Stimulated activated CD8-positive, alpha-beta memory T cell treated with anti-CD3 and anti-CD28 coated beads, Interleukin-7, amount 100 ng/mL, for 4 hours (primary cell): ENCODE measurements at places on chromosomes 11 and 22.
A peak's percentile ranks its signal among the peaks of the same experiment; 100 is the strongest.

DNA sequence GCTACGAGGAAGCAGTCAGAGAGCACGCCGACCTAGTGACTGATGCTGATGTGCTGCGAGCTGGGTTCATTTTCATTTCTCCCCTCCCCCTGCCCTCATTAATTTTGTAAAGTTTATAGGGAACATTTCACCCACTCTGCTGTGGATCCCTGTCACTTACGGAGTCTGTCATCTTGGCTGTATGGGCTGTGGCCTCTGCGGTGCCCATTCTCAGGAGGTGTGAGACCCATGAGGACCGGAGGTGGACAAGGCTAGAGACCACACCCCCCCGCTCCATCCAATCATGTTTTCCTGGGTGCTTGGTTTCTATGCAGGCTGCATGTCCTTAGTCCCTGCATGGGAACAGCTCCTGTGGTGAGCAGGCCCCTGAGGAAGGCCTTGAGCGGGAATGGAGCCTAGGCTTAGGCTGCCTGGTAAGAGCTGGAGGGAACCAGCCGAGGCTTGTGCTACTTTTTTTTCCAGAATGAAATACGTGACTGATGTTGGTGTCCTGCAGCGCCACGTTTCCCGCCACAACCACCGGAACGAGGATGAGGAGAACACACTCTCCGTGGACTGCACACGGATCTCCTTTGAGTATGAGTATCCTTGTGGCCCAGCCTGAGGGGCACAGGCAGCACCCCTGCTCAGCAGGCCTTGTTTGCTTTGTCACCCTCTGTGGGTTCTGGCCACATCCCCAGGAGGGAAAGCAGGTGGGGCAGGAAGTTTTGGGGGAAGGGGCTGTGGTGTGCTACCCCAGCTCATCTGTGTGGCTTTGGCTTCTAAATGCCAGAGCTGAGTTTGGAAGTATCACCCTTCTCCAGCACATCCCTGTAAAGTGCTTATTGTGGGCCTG lies 19.1 kb downstream of the CLDN5 start:
- no peak for DNase-seq

- DNase-seq, result no peak
Measured at GRCh38 chr11:95429376-95429907, 198.4 kb upstream of the SESN3 start.

GRCh38 chr11:59807047-59807610 lies 3.4 kb downstream of the MRPL16 start:
- no peak for DNase-seq

DNA sequence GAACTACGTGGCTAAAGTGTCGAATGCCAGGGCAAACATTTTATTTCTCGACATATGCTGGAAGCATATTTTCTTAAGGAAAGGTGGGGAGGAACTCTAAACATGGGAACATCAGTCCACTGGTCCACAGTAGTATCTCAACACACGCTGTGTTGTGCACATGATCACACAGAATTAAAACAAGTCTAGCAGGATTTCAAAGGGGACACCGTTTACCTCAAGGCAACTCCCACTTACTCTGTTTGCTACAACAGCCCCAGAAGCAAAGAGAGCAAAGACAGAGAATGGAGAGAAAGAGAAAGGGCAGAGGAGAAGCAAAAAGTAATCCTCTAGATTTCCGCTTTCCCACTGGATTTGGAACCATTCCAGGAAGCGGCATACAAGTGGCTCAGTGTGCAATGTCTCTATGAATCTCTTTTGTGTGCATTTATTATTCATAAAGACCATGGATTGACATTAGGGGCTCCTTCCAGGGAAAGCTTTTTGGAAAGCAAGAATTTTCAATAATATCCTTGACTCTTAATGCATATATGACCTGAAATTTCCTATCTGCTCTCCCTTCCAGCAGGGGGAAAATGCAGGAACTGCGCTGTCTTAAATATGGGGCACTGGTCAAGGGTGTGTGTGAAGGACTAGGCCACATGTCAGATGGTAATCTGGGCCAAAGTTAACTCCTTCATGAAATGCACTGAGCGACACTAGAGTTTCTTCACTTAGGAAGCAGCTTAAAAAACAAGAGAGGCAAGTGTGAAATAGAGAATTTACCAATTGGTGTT lies 34.8 kb upstream of the CCDC34 start:
- no peak for DNase-seq

- DNase-seq, result no peak
Measured at GRCh38 chr11:96237766-96238266, 105.2 kb downstream of the MAML2 start.

DNA sequence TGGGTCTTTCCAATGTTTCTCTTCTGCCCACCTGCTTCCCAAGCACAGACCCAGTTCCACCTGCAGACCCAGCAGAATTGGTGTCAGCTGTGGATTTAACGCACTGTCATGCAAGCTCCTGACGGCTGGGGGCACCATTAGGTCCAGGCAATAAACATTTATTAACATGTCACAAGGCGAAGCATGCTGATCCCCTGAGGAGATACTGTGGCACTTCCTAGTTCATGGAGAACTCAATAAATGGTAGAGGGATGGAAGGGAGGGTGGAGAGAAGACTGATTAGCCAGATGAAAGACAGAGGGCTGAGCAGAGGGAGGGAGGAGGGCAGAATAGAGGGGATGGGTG lies 68.3 kb upstream of the TSPAN18 start:
- no peak for DNase-seq

GRCh38 chr22:43370036-43370435 lies 26.9 kb upstream of the SCUBE1 start:
- no peak for DNase-seq

DNA sequence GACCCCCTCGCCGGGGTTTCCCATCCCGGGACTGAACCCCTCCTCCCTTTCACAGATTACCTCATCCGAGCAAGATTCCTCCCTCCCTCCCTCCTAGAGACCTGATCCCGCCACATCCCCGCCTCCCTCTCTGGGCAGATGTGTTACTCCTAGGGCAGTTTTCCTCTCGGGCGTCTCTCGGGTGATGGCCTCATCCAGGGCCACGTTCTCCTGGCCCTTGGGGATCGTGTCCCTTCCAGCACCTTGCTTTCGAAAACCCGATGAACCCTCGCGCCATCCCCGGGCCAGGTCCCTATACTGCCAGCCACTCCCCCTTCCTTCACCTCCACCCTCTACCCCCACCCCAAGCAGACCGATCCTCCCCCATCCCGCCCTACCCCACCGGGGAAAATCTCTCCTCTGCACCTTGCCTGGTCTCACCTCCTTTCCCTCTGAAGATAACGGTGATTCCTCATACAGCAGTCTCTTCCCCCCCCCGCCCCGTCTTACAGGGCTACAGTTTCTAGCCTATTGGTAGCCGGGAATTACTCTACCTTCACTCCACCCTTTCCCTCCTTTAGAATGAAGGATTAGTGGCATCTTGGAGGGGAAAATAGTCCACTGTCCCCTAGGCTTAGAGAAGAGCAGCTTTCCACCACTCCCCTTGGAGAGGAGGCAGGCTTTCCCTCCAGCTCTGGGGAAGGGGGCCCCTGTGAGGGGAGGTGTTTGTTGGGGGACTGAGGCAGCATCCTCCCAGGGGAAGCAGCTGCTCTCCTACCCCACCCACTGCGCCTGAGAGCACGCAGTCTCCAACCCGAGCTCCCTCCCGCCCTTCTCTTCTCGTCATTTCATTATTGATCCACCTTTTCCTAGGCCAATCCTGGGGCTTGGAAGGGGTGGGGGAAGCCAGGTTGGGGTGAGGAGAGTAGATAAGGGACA lies 1.2 kb downstream of the KMT2A start:
- no peak for DNase-seq

- no peak for DNase-seq
Measured at GRCh38 chr22:44881624-44882023, 128.2 kb downstream of the PHF21B start.

DNA sequence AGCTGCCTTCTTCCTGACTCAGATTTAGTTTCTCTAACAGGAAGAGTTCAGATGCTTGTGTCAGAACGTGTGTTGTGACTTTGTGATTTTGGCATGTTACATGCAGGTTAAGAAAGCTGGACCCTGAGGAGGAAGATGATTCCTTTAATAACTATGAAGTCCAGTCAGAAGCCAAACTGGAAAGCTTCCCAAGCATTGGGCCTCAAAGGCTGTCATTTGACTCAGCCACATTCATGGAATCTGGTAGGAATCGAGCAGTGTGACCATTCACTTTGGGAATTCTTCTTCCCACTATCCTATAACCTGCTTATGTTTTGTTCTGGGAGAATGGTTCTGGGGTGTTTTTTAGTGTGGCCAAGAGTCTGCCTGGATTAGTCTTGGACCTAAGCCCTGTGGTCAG lies 48.0 kb downstream of the CABIN1 start:
- DNase-seq, result no peak

DNA sequence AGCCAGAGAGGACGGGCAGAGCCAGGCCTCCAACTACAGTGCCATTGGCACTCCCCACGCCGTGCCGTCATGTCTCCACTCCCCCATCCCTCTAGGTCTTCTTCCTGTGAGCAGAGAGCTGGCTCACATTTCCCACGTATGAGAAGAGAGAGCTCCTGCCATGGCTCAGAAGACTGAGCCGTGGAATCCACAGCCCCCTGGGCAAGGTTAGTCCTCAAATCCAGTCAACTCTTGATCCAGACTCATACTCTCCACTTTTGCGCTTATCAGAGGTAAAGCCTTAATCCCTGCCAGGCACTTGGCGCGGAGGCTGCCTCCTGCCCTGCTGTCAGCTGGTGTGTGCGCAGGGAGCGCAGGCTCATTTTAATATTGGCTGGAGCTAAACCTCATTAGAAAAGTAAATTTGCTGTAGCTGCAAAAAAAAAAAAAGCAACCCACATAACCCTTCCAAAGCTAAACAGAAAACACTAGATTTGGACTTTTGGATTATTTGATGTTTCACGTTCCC lies 4.7 kb downstream of the B3GAT1 start:
- DNase-seq, result no peak

GRCh38 chr22:29167032-29167911 lies 38.4 kb upstream of the EMID1 start:
- peak; percentile 19 for DNase-seq

DNA sequence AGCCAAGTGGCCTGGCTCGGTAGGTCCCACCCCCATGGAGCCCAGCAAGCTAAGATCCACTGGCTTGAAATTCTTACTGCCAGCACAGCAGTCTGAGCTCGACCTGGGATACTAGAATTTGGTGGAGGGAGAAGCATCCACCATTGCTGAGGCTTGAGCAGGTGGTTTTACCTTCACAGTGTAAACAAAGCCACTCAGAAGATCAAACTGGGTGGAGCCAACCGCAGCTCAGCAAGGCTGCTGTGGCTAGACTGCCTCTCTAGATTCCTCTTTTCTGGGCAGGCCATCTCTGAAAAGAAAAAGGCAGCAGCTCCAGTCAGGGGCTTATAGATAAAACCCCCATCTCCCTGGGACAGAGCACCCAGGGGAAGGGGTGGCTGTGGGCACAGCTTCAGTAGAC lies 22.3 kb upstream of the OR5B21 start:
- DNase-seq, result no peak

- DNase-seq, result no peak
Measured at GRCh38 chr22:29798801-29799200, 31.6 kb downstream of the UQCR10 start.

GRCh38 chr11:276219-276618 lies 2.0 kb upstream of the NLRP6 start:
- DNase-seq, result no peak

- no peak for DNase-seq
Measured at GRCh38 chr11:114083391-114084252, 24.1 kb downstream of the ZBTB16 start.

DNA sequence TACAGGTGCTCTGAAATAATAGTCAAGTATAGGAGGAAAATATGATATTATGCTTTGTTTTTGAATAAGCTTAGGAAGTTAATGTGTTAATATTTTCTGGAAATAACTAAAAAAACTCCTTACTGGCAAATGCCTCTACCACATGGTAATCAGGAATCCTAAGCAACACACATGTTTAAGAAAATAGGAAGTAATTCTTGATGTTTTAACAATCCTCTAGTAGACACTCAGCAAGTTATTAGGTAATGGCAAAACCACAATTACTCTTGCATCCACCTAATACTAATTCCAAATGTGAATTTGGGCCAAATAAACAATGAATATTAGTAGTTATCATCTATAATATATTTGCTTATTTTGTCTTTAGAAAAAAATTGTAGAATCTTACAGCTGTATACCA lies 53.6 kb downstream of the SLC35F2 start:
- DNase-seq, result no peak
